ENCODE measurements at places on chromosomes 13 and 19.
A peak's percentile ranks its signal among the peaks of the same experiment; 100 is the strongest.

DNA sequence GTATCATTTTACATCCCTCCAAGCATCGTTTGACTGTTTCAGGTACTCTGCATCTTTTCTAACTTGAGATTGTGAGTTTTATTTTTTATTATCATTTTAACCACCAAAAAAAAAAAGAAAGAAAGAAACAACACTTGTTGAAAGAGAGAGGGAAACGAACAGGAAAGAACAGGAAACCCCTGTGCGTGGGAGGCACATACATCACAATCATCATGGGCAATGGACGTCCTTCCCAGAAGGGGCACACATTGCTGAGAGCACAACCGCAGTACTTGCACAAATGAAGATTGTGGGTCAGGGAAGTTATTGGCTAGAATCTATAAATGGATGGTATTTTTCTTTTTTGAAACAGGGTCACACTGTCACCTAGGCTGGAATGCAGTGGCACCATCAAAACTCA, 1.7 kb downstream of the CLC start:
- DNase-seq = no peak

- DNase-seq = no peak
Measured at GRCh38 chr19:15464394-15465385, at the start of gene RASAL3. RASAL3 (minus strand) TSS chr19:15464544; CDS start chr19:15464358, 186 bp downstream.

DNA sequence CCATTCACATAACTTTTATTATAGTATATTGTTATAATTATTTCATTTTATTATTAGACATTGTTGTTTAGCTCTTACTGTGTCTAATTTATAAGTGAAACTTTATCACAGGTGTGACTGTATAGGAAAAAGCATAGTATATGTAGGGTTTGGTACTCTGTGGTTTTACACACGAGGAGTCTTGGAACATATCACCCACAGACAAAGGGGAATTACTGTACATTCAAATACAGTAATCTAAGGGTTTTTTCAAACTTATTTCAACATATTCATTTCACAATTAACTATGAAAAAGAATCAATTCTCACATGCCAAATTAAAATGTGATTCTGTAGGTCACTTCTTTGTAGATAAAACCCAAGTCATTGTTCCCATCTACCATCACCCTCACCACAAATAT, 46.0 kb downstream of the RBM26 start:
- no peak for DNase-seq

DNA sequence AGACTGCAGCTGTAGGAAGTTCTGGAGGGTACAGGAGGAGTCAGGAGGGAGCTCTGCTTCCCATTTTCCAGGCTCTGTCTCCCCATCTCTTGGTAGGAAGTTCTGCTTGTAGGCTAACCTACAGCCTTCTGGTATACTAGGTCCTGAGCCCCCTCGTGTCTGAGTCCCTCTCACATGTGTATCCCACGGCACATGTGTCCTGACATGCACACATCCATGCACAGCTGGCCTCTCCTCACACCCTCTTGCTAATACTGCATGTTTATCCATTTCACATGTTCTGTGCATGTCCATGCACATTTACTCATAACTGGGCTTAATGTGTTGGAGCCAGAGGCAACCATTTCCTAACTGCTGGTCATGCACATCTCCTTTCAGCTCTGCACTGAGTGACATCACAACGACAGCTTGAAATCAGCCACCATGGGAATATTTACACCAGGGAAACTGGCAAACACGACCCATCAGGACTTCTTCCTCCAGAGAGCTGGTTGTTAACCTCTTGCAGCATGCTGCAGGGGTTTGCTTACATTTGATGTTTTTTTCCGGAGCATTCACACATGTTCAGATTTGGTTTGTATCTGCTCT, 3.0 kb downstream of the CD209 start:
- DNase-seq = no peak

GRCh38 chr13:114200399-114200911, 21.4 kb downstream of the CFAP97D2 start:
- no peak for DNase-seq

GRCh38 chr19:36775768-36776167, 3.2 kb upstream of the ZNF850 start:
- peak; percentile 30 for DNase-seq

GRCh38 chr19:47863514-47863936, 4.5 kb downstream of the TPRX2 start:
- no peak for DNase-seq

- DNase-seq = no peak
Measured at GRCh38 chr13:106561551-106562170, 6.3 kb downstream of the ARGLU1 start.

GRCh38 chr13:102609696-102610095, 12.9 kb downstream of the TPP2 start:
- no peak for DNase-seq

DNA sequence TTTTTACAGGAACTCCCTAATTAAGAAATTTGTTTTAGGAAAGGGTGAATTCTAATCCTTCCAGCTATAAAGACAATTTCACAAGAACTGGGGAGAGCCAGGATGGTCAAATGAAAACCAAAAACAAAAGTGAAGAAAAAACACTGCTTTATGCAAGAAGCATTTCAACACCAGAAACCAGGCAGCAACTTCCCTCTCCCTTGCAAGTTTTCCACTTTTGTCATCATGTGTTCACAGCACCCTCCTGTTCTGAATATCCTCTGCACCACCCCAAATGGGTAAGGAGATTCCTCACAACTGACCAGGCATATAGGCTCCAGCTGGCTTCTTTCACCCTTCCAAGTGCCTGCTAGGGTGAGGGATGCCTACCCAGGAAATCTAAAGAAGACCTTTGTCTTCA, 328.1 kb downstream of the TBC1D4 start:
- DNase-seq = no peak

- no peak for DNase-seq
Measured at GRCh38 chr19:32189956-32190706, 155.3 kb upstream of the ZNF507 start.

GRCh38 chr13:43389983-43390382, 366.6 kb downstream of the DNAJC15 start:
- no peak for DNase-seq

GRCh38 chr19:6352381-6353165, 8.8 kb upstream of the CLPP start:
- no peak for DNase-seq

DNA sequence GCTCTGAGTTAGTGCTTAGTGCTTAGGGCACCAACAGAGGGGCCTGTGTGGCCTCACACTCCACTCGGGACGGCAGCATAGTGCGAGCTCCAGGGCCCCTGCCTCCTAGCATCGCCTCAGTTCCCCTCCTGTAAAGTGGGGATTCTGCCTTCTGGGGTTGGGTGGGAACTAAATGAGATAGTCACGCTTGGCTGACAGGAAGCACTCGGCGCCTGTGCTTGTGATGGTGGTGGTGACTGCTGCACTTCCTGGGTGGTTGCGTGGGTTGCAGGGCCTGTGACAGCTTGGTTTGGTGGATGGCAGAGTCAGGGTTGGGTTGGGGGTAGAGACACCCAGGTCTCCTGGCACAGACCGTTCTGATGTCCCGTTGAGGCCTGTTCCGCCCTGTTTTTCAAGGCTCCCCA, 7.7 kb downstream of the PLEKHF1 start:
- DNase-seq = no peak

- no peak for DNase-seq
Measured at GRCh38 chr13:47859165-47859564, 141.9 kb downstream of the SUCLA2 start.

- DNase-seq = no peak
Measured at GRCh38 chr19:3673506-3674439, 26.5 kb downstream of the PIP5K1C start.

DNA sequence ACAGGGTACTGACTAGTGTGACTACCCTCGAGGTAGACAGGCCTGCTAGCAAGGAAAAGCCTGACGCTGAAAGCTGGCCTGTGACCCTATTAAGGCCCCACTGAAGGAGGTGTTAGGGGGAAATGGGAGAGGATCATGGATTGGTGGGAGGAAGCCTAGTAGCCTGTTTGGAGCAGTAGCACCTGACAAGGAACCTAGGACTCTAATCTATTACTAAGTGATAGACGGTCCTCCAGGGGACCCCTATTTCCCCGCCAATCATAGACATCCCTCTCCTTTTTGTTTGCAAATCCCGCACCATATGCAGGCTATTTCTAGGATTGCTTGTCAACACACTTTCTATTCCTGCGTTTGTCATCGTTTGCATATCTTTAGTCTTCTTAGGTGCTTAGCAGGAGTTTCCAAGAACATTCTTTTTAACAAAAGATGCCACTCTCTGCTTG, 1338.8 kb upstream of the MIR17HG start:
- no peak for DNase-seq

GRCh38 chr19:1244693-1245451, 3.3 kb downstream of the ATP5F1D start:
- no peak for DNase-seq

GRCh38 chr19:39218230-39219007, 14.4 kb upstream of the SYCN start:
- no peak for DNase-seq

DNA sequence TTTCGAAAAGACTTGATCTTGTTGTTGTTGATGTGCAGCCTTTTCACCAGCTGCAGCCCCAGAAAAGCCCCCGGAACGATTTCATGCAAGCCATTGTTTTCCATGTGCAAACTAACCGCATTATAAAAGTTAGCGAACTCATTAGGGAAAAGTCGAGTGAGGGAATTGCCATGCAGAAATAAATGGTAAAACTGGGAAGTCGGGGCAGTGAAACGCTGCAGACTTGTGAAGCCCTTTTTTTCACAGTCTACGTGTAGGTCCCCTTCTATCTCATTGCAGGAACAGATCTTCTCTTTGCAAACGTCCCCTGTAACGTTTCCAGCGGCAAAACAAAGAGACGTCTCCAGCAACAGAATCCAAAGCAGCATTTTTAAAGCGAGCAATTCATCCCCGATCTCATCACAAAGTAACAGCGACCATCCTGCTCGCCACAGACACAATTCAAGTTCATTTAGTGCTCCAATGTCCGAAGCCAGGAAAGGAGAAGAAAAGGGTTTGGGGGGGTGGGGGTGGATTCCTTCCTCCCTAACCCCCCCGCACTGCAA, 1.1 kb downstream of the SLITRK1 start:
- no peak for DNase-seq

DNA sequence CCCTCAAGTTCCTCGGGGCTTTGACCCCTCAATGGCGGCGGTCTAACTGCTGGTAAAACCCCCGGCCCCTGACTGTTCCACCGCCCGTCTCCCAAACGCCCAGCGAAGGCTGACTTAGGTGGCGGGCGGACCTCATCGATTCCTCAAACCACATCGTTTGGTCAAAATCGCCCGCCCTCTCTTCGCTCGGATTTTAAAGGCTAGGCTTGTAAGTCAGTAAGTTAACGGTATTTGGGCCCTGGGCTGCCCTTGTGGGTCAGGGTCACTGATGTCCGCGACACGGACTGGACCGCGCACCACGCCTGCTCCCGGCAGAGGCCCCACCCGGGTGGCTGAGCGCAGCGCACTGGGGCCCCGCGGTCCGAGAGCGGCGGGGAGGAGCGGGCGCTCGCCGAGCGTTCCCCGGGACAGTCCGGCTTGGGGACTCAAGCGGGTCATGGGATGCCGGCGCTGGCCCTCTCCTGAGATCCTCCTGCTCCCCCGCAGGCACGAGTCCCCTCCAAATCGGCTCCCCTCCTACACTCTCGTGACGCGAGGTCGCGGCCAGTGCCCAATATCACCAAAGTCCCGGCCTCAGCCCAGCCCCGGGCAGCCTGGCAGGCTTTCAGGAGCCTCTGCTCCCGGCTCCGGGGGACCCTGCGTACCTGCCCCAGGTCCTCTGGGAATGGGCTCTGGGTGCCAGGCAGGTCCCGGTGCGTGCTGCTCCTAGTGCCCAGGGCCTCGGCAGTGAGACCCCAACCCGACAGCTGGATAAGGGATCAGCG, 1.0 kb downstream of the FLT1 start:
- DNase-seq = no peak

GRCh38 chr19:588741-589692, 664 bp upstream of the HCN2 start:
- DNase-seq = no peak

DNA sequence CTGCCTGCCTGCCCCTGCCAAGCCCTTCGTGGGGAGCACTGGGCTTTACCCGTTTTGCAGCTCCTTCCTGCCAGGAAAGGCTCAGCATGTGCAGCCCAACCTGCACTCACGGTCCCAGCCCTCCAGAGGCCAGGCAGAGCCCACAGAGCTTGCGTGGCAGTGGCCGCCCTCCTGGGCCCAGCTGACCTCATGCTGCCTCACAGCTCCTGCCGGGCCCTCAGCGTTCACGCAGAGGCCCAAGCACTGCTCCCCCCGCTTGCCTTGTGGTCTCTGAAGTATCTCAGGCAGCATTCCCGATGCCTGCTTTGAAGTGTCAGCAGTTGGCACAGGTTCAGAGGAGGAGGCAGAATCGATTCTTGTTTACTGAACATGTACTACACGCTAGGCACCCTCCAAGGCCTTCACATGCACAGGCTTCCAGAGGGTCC, 32.5 kb downstream of the CAPN12 start:
- no peak for DNase-seq

DNA sequence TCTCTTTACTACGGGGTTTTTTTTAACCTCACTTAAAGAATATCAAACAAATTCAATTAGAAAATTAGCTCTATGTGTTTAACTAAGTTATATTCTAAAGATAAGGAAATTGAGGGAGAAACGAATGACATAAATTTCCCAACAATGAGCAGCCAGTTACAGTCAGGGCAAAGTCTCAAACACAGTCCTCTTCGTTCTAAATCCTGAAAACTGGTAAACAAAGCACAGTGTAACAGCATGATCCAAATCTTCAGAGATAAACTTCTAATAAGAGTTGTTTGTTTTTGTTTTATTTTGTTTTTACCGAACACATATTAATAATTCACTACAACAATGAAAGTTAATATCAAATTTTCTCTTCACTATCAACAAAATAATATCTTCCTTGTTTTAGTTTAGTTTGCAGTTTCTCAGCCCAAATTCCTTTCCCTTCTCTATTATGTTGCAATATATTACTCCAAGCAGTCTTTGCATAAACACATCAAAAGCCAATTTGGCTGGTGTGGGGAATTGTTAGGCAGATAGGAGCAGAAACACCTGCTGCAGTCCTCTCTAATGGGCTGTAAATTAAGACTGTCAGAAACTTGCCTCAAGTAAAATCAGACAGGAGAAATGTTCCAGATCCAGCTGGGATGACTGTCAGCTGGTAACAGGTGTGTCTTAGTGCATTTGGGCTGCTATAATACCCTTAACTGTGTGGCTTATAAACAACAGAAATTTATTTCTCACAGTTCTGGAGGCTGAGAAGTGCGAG, 106.5 kb upstream of the SGCG start:
- DNase-seq = no peak

DNA sequence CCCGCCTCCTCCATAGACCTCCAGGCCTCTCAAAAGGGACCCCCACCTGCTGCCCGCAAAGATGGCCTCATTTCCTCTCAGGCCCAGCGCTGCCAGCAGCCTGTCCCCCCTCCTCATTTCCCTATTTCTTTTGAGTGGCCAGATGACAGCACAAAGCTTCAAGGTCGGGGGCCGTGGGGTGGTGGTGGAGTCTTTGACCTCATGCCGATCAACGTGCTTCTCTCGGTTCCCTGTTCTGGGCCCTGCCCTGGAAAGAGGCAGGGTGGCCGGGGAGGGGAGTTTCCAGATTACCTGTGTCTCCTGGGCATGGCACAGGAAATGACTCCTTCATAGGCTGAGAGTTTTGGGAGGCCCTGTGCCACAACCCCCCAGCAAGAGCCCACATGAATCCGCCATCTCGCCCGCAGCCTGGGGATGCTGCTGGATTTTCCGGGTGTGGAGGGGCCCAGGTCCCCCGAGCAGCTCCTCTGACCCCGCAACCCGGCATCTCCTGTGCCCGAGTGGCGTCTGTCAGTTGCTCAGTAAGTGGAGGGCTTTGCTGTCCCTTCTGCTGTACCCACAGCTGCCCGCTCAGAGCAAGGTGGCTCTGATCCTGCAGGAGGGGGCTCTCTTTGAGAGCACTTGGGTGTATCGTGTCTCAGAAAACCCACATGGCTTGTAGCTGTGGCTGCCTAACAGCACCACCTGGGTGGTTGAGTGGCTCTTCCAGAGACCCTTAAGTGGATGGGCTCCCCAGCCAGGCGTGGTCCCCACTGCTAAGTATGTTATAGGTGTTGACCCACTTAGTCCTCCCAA, 139.4 kb downstream of the SIPA1L3 start:
- no peak for DNase-seq

Measured in cerebellar nuclear complex (tissue), 1 donor.